ENCODE measurements at places on chromosomes 16 and 17.

GRCh38 chr17:82477934-82478333 is 19.4 kb downstream of the NARF start:
- no peak for DNase-seq

DNA sequence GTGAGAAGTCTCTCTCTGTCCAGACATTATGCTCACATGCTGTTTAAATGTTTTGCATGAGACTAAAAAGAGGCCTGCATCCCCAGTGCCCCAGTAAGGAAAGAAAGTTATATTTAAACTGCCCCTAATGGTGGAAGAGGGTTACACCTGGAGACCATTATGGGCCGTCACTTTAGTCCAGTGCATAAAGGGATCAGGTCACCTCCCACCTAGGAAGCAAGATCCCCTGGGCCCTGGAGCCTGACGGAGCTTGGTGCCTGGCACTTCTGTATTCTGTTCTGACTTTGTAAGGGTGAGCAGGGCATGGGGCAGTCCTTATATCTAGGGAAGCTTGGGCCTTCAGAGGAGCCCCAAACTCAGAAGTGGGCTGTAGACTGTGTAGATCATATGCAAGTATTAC is 67.9 kb downstream of the CPPED1 start:
- no peak for DNase-seq

- no peak for DNase-seq
These were observed 957.6 kb upstream of the SOX9 start for GRCh38 chr17:71163121-71163812.

DNA sequence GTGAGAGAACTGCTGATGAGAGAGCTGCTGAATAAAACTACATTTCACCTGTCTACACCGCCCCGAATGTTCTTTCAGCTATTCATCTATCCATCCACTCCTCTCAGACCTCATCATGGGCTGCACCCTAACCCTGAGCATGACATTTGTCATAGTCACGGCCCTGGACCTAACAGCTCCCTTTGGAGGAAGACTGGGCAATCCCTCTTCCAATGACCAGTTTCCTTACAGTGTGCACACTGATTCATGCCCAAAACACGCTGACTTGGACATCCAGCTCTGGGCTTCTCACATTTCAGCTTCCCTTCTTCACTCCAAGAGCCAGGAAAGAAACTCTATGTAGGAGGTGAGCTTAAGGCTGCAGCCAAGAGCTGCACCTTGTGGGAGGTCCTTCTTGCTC is 41.8 kb upstream of the ARL4D start:
- no peak for DNase-seq

- DNase-seq = no peak
These were observed 290 bp downstream of the TLCD1 start for GRCh38 chr17:28725660-28726225.

DNA sequence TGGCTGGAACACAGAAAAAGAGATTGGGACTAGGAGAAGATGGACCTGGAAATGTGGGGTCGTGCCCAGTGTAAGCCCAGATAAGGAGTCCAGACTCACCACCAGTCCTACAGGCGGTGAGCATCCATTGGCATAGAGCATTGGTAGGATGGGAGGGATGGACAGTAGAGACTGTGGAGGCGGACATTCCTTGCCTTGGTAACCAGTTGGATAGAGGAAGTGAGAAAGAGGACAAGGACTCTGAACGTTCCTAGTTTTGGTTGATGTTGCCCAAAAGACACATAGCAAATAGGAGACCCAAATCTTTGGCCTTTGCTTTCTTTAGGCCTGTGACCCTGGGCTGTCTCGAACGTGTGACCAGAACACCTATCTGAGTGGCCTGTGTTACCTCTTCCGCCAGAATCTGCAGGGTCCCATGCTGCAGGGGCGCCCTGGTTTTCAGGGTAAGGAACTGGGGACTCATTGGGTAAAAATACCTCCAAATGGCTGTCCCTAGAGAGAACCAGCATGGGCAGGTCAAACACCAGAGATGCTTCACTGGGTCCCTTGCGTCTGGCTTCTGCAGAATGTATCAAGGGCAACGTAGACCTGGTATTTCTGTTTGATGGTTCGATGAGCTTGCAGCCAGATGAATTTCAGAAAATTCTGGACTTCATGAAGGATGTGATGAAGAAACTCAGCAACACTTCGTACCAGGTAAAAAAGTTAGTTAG is 6.4 kb downstream of the ITGAL start:
- no peak for DNase-seq

DNA sequence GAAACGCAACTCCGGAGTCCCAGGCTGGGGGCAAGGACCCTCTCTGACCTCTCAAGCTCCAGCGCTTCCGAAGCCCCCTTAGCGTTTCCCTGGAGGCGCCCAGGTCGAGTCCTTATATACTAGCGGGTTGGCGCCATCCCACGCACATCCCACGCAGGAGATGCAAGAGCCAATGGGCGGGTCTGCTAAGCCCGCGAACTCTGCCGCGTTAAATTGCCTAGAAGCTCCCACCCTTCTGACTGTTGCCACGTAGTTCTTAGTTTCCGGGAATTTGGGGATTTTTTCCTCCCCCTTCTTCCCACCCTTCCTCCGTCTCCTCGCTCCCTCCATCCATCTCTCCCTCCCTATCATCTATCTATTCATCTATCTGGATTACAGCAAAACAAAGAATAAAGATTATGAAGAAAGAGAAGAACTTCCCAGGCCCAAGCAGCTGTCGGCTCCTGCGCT is at the start of gene SLFN11:
Gene SLFN11 (minus strand): TSS at position 88 of the 450 bp plus-strand sequence. CDS start 9,814 bp downstream, outside the sequence.
- peak; percentile 64 for DNase-seq

DNA sequence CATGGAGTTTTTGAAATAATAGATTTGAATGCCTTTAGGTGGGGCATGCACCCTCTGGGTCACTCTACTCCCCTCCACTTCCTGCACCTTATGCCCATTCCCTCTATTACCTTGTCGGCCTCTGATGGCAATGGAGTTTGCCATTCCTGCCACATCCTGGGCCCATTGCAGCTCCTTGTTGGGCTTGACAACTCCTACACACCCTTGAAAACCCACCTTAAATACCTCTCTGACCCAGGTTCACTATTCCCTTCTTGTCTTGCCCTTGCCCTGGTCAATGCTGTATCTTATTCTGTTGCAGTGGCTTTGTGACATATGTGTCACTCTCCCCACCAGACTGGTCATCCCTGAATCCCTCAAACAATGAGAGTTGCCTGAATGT is 2.4 kb downstream of the CCR7 start:
- no peak for DNase-seq

DNA sequence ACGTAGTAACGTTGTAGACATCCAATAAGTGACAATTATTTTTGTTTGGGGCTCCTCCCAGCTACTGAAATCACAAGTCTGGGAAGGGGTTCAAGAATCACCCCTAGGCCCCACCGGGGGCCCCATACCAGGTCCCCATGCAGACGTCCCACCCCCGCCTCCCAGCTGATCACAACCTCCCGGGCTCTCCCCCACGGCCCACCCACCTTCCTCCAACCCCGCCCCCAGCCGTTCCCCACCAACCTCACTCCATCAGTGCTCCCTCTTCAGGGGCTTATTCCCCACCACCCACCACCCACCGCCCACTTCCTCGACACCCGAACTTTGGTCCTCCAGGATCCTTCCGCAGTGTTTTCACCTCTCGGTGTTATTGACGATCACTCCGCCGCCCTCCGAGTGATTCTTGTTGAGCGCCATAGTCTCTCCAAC is 240 bp downstream of the WBP2 start:
- DNase-seq = no peak

DNA sequence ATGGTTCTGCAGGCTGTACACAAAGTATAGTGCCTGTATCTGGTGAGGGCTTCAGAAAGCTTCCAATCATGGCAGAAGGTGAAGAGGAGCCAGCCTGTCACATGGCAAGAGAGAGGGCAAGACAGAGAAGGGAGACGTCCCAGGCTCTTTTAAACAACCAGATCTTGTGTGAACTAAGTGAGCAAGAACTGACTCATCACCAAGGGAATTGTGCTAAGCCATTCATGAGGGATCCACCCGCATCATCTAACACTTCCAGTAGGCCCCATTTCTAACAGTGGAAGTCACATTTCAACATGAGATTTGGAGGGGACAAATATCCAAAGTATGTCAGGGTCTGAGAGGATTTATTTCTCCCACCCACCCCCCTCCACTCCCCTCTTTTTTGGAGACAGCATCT is 56.2 kb upstream of the ELAC2 start:
- DNase-seq = no peak

DNA sequence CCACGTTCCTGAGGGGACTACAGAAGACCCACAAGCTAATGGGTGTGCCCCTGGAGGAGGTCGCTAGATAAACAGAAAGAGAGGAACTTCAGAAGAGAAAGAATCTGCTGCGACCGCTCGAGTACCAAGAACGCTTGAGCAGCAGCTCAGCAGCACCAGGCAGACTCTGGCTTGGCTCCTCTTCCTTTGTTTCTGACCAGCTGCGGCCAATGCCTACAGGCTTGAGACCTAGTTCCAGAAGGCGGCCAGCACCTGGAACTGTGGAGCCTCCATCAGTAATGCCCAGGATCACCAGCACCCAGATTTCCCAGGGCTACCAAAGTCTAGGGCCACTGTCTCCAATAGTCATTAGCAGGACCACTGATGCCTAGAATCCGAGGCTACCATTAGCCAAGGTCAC is 26.0 kb upstream of the GOSR2 start:
- DNase-seq = no peak

- no peak for DNase-seq
These were observed 42.3 kb downstream of the SLC7A5 start for GRCh38 chr16:87826798-87827587.

GRCh38 chr16:65988024-65988595 is 378.4 kb upstream of the CDH5 start:
- no peak for DNase-seq

DNA sequence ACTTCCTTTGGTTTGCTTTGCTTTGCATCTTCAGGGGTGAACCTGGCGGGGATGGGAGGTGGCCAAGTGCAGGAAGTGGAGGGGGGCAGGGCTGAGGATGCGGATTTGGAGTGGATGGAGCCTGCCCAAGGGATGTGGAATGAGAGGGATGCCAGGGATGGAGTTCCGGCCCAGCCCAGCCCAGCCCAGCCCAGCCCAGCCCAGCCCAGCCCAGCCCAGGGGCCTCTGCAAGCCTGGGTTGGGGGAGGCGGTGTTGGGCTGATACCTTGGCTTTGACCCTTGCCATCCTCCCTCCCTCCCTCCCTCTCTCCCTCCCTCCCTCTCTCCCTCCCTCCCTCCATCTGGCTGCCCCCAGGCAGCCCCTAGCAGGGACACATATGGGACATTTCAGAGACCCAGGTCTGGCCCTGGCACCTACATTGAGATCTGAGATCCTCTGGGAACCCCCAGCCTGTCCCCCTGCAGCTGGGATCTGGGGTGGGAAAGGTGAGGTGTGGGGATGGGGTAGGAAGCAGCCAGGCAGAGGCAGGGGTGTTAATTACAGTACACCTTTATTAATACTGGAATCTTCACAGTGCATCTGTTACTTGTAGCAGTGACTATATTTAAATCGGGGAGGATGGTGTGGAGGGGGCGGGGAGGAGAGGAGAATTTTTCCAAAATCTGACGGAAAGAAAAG is 14.5 kb downstream of the IL34 start:
- DNase-seq = no peak

DNA sequence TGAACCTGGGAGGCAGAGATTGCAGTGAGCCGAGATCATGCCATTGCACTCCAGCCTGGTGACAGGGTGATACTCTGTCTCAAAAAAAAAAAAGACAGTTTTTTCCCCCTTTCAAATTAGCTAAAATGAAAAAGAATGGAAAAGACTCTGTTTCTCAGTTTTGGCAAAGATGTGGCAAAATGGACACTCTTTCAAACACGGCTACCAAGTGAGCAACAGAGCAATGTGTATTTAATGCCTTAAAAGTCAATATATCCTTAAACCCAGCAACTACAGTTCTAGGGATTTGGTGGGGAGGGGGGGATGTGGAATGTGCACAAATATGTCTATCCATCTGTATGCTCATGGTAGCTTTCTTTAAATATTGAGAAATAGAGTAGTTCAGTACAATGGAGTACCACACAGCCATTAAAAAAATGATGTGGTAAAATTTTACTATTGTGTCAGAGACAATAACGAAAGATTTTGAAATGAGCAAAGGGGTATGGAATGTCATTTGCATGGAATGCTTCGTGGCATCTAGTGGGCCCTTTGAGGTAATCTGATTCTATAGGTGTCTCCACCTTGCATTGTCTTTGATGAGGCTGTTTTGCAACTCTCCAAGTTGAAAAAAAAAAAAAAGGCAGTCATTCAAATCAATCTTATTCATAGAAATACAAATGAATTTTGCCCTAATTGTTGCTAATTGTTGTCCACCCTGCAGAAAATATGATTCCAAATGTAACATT is 108.1 kb downstream of the AXIN2 start:
- no peak for DNase-seq

DNA sequence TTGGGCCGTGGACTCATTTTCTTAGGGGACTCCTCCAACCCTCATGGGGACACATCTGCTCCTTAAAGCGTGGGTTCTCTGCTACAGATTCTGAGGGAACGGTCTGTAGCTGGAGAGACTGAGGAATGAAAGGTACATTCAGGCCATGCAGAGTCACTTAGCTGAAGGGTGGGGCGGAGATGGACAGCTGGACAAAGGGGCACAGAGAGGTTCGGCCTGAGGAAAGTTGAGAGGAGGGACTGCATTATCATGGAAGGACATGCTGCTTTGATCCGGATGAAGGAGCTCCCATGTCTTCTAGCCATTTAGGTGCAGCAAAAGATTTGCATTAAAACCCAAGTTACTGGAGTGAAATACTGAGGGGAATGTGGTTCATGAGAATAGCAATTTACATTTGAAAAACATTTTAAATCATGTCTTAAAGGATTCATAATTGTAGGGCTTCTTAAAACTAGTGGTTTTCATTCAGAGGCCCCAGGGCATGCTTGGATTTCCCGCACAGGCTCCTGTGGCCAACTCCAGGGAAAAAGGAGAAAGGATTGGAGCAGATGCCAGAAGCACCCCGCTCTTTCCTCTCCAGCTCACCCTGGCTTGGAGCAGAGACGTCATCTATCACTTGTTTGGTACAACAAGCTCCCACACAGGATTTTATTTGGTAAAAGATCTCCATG is 54.2 kb downstream of the CDRT4 start:
- DNase-seq = no peak

GRCh38 chr17:34680151-34680550 is 100.8 kb downstream of the TMEM132E start:
- no peak for DNase-seq

- DNase-seq = peak; percentile 57
These were observed 338.5 kb downstream of the PMP22 start for GRCh38 chr17:14926526-14927122.

DNA sequence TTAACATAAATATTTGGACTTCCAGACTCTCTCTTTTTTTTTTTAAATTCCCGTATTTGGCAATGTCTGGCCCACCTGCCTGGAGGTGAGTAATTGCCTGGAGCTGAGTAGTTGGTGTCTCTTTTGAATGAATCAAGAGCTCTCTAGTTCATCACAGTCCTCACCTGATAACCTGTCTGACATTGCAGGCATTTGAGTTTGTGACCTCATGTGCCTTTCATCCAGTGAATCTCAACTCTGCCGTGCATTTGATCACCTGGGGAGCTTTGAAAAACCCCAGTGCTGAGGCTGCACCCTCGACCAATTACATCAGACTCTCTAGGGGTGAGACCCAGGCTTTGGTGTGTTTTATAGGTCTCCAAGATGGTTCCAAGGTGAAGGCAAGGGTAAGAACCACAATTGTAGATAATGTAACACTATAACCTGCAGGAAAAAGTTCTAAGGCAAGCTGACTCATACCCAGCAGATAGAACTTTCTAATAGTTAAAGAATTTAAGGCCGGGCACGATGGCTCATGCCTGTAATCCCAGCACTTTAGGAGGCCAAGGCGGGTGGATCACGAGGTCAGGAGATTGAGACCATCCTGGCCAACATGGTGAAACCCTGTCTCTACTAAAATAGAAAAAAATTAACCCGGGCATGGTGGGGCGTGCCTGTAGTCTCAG is 24.5 kb upstream of the HS3ST2 start:
- no peak for DNase-seq

Data from globus pallidus (tissue), 1 donor.